NCI-H774 (cell line): ENCODE measurements at places on chromosomes 13 and 19.
A peak's percentile ranks its signal among the peaks of the same experiment; 100 is the strongest.

- DNase-seq: no peak
Observed at GRCh38 chr13:78460176-78460575, 143.2 kb downstream of the POU4F1 start.

- peak; percentile 92 for DNase-seq
Observed at GRCh38 chr19:10238172-10238783, 7.1 kb upstream of the S1PR2 start.

- DNase-seq: no peak
Observed at GRCh38 chr19:13696839-13697238, 67.5 kb upstream of the MRI1 start.

DNA sequence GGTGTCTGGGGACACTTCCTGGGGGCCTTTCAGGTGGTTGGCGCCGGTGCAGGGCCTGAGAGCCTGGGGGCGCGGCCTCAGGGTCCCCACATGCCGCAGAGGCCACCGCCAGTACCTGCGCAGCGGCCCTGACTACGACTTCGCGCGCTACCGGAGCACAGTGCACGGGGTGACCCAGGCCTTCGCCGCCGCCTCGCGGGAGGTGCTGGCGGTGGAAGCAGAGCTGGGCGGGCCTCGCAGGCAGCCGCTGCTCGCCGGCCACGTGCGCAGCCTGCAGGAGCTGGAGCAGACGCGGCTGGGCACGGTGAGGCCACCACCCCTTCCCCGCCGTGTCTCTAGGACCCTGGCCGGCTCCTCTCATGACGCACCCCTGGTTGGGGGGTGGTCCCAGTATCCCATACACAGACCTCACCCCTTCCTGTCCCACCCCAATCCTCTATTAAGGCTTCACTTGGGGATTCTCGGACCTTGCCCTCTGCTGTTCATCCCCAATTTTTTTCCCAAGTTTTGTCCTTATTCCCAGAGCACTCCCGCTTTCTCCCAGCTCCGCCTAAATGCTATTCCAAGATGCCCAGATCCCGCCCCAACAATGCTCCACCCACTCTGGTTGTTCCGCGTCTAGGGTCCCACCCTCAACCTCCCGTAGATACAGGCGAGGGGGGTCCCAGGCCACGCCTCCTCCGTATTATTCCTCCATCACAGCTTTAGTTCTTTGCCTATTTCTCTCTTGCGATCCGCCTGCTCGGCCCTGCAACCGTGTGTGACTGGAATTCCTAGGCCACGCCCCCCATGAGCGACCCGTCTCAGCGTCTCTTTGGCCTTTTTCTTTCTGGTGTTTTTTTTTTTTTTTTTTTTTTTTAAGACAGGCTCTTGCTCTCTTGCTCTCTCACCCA is 1.0 kb downstream of the REX1BD start:
- peak; percentile 27 for DNase-seq

DNA sequence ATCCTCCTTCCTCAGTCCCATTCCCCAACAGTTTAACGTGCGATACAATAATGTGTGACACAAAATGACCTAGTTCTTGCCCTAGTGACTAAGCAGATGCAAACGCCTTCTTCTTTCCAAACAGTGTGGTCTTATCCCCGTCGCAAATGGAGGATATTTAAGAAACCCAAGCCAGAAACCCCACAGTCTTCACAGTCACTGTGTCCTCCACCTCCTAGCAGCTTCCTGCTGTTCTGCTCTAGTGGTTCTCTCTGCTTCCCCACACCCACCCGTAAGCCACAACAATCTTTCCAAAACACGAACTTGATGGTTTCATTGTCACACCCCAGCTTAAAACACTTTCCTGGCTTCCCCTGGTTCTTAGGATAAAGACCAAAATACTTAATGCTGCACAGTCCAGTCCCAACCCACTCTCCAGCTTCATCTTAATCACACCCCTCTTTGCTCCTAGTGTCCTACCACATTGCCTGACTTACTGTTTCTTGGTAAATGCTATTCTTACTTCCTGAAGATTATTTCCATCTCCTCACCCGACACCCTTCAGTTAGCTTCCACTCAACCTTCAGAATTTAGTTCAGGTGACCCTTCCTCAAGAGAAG is 32.3 kb downstream of the ITM2B start:
- no peak for DNase-seq

DNA sequence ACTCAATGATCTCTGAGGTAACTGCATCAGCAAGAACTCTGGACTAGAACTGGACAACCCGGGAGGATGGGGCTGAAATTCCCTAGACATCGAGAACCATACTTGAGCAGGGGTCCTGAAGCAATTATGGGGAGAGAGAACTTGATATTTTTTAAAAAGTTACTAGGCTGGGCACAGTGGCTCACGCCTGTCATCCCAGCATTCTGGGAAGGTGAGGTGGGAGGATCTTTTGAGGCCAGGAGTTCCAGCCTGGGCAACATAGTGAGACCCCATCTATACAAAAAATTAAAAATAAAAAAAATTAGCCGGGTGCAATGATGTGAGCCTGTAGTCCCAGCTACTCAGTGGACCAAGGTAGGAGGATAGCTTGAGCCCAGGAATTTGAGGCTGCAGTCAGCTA is 2.3 kb upstream of the DNAJB1 start:
- no peak for DNase-seq

- no peak for DNase-seq
Observed at GRCh38 chr13:41707194-41707821, 250.0 kb downstream of the RGCC start.

GRCh38 chr19:51431124-51431523 is 13.7 kb upstream of the SIGLEC10 start:
- no peak for DNase-seq

DNA sequence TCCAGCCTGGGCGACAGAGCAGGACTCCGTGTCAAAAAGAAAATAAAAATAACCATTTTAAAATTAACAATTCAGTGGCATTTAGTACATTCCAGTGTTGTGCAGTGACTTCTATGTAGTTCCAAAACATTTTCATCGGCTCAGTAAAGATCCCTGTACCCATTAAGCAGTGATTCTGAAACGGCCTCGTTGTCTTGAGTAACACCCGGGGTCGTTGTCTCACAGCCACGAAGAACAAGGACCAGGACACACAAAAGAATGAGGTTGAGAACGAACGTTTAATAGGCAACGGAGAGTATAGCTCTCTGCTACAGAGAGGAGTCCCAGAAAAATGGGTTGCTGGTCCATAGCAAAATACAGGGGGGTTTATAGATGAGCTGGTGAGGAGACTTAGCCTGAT is 2.4 kb upstream of the TMED1 start:
- DNase-seq: no peak

DNA sequence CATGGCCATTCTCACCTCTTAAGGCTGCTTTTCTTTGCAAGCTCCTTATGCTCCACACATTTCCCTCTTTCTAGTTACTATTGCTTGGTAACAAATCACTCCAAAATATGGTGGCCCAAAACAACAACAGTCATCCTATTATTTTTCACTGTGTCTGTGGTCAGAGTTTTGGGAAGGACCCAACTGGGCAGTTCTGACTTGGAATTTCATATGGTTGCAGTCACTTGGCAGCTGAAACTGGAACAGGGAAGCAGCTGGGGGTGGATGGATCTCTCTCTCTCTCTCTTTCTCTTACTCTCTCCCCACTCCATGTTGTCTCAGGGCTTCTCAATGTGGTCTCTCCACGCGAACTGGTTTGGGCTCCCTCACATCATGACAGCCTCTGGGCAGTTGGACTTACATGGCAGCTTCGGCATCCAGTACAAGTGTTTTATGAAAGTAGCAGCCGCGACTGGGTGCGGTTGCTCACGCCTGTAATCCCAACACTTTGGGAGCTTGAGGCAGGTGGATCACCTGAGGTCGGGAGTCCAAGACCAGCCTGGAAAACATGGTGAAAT is 39.6 kb downstream of the NUMBL start:
- DNase-seq: no peak

DNA sequence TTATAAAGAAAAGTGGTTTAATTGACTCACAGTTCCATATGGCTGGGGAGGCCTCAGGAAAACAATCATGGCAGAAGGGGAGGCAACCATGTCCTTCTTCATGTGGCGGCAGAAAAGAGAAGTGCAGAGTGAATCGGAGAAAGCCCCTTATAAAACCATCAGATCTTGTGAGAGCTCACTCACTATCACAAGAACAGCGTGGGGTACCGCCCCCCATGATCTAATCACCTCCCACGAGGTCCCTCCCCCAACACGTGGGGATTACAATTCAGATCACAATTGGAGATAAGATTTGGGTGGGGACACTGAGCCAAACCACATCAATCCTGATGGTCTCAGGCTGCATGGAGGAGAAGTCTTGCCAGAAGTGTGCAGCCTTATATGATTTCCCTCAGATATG is 26.0 kb downstream of the TM9SF2 start:
- no peak for DNase-seq

DNA sequence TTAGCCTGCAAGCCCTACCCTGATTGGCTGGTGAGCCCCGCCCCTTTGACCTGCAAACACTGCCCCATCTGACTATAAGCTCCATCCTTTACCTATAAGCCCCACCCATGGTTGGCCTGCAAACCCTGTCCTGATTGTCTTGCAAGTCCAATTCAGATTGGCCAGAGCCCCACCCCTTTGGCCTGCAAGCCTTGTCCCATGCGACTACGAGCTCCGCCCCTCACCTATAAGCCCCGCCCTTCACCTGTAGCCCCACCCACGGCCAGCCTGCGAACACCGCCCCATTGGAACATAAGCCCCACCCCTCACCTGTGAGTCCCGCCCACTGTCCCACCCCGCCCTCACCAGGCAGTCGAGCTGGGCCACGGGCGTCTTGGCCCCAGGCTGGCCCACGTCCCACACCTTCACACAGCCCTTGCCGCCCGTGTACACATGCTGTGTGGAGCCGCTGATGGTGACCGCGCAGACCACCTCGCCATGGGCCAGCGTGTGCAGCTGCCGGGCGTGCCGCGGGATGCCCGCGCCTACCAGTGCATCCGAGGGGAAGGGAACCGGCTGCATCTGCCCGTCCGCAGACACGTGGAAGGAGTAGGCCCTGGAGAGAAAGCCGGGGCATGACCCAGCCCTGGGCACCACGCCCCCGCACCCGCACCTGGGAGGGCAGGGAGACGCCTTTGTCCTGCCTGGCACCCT is 22.9 kb downstream of the TLE2 start:
- no peak for DNase-seq

DNA sequence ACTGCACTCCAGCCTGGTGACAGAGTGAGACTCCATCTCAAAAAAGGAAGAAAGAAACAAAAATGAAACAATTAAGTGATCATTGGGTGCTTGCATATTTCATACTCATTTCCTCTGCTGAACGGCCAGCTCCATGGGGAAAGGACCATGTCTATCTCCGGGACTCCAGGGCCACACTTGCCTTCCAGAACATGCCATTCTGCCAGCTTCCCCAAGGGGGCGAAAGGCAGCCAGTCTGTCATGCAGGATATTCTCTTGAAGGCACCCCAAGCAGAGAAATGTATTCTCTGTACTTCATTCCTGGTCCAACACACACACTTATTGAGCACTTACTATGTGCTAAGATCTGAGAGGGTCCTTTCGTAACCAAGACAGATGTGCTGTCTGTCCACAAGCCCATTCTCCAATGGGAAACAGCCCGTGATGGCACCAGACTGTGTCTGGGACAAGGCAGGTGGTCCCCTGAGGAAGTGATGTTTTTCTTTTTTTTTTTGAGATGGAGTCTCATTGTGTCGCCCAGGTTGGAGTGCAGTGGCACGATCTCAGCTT is 10.2 kb upstream of the CARM1 start:
- DNase-seq: no peak

DNA sequence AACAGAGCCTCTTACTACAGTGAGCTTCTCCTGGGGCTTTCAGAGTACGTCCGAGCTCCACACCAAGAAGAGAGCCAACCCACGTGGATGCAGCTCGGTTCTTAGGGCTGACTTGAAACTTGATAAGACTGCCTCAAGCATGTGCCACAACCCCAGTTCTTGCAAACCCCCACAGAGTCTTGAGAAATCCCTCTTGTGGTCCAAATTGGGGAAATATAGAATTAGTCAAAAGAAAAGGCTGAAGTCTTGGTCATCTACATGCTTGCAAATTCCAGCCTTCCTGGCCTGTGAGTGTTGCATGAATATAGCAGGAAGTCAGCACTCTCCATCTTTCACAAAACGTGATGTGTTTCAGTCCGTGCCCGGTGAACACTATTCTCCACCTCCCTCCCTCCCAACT is 95.2 kb downstream of the GGACT start:
- DNase-seq: no peak

- no peak for DNase-seq
Observed at GRCh38 chr19:11203194-11204075, 6.1 kb upstream of the KANK2 start.

DNA sequence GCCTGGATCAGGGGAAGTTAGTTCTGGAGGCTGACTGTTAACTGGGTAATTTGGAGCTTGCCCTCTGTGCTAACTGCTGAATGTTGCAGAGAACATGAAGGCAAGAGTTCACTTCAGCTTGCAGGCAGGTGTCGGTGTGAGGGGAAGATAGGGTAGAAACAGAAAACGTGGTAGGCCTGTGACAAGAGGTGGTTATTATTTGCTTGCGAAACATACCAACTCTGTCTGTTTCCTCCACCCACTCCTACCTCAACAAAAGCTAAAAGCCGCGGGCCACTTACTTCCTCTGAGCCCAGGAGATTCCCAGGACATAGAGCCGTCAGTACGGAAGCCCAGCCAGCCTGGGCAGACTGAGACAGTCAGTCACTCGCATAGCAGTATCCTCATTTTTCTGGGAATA is 119.2 kb upstream of the ABCC4 start:
- no peak for DNase-seq

- DNase-seq: no peak
Observed at GRCh38 chr13:48113756-48114130, 18.8 kb upstream of the MED4 start.

DNA sequence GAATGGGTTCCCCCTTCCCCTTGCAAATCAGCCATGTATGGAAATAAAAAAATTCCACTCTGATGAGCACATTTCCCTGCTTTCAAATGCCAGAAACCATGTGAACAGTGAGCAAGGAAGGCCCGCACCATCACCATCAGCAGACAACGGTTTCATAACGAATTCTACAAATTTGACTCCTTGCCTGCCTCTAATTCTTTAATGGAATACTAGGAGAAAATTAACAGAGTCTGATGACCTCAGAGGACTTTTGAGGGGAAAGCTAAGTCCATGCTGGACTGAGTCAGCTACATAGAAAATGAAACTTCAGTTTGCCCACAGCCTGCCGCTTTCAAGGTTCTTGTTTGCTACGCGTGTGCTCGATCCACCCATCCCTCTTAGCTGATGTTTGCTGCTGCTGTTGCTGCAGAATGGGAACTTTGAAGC is 46.7 kb upstream of the KL start:
- DNase-seq: no peak

GRCh38 chr13:76889254-76889653 is 3.0 kb upstream of the KCTD12 start:
- DNase-seq: no peak

GRCh38 chr19:2064395-2064787 is 13.3 kb upstream of the MKNK2 start:
- DNase-seq: no peak

DNA sequence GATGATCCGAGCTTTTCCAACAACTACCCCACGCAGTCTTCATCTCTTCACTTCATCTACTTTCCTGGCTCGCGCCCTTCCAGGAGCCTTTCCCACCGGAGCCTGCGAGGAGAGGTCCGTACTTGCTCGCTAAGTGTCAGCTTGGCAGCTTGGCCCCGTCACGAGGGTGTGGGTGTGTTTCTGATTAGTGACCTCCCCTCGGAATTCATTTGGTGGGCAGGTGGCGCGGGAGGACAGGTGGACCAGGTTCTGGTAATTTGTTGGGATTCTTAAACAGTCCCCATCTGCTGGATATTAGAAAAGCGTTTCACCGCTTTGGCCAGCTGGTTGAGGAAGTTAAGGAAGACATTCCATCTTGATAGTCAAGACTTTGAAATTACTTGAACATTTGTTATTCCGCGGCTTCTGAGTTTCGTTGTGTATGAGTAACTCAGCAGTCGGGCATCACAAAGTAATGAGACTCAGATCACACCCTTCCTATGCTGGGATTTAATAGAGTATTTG is 515 bp downstream of the UFM1 start:
- DNase-seq: peak; percentile 7
